PC-9 (cell line): ENCODE measurements at places on chromosomes 16 and 17. TPM values are rescaled to one million over a fixed set of nuclear protein-coding genes. Genes with fewer than 3 reads are reported as not detected.

Gene IGF2BP1
- 56.5 and 57.4 TPM in 2 replicates for total RNA-seq

Gene TERB1
- 0.75 TPM in 1 of 2 replicates, not detected in the other for total RNA-seq

Gene C17orf67
- 4.3 and 6.4 TPM in 2 replicates for total RNA-seq

- no peak for DNase-seq
Observed at GRCh38 chr16:55126456-55126855, 195.8 kb downstream of the IRX5 start.

DNA sequence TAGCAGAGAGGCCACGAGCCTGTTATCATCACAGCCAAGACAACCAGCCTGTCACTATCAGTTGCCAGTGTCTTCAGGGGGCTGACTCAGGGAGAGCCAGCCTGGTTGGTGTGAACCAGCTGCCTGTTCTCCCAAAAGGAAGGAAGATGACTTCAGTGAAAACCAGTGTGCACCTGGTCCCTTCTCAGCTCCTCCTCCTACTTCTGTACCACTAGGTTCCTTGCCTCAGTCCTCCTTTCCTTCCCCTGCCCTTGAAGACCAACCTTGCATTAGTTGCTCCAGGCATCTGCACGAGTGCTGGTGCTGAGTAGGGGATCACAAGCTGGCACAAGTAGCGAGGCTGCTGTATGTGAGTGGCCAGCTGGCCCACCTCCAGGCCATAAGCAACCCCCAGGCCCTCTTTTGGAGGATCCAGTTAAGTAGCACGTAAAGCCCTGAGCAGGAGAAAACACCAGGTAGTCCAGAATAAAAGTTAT is 8.5 kb downstream of the TUBG1 start:
- no peak for DNase-seq

DNA sequence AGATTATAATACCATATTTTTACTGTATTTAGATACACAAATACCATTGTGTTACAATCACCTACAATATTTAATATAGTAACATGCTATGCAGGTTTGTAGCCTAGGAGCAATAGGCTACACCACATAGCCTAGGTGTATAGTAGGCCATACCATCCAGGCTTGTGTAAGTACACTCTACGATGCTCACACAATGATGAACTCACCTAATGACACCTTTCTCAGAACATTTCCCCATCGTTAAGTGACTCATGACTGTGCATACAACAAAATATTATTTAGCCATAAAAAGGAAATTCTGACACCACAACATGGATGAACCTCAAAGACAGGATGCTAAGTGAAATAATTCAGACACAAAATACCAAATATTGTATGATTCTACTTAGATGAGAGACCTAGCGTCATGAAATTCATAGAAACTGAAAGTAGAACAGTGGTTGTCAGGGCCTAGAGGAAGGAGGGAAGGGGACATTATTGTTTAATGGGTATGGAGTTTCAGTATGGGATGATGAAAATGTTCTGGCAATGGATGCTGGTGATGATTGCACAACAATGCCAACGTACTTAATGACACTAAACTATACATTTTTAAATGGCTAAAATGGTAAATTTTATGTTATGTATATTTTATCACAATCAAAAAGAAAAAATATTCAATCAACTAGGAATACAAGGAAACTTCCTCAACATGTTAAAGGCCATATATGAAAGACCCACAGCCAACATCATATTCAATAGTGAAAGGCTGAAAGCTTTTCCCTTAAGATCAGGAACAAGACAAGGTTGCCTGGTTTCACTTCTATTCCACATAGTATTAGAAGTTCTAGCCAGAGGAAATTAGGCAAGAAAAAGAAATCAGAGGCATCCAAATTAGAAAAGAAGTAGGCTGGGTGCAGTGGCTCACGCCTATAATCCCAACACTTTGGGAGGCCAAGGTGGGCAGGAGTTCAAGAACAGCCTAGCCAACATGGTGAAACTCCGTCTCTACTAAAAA is 5.9 kb upstream of the C16orf87 start:
- no peak for DNase-seq

- DNase-seq, result no peak
Observed at GRCh38 chr17:2070241-2071023, 15.5 kb downstream of the HIC1 start.

- peak; percentile 52 for DNase-seq
Observed at GRCh38 chr16:67504031-67505021, 21.0 kb upstream of the AGRP start.

- no peak for DNase-seq
Observed at GRCh38 chr16:70472786-70473433, 18.5 kb downstream of the FCSK start.
